Stimulated activated CD8-positive, alpha-beta memory T cell treated with anti-CD3 and anti-CD28 coated beads, Interleukin-12 subunit alpha, Interleukin-12 subunit beta, amount 100 ng/mL, for 4 hours (primary cell): ENCODE measurements at places on chromosomes 11 and 22.

DNA sequence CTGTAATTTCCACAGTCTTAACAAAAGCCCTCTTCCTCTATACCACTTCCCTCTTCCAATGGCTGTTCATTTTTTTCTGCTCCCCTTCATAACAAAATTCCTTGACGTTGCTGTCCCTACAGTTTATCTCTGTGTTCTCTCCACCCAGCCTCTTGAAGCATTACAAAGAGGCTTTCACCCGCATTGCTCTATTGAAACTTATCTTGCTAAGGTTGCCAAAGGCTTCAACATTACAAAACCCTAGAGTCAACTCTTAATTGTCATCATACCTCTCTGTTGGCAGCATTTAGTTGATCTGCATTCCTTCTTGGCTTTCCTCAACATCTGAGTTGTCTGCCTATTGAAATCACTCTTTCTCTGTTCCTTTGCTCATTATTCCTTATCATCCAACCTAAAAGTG, 1055.7 kb downstream of the JRKL start:
- no peak for DNase-seq

GRCh38 chr11:110897035-110897434, 184.8 kb upstream of the ARHGAP20 start:
- DNase-seq: no peak

- DNase-seq: no peak
Observed at GRCh38 chr11:91790346-91791170, 434.1 kb upstream of the FAT3 start.

DNA sequence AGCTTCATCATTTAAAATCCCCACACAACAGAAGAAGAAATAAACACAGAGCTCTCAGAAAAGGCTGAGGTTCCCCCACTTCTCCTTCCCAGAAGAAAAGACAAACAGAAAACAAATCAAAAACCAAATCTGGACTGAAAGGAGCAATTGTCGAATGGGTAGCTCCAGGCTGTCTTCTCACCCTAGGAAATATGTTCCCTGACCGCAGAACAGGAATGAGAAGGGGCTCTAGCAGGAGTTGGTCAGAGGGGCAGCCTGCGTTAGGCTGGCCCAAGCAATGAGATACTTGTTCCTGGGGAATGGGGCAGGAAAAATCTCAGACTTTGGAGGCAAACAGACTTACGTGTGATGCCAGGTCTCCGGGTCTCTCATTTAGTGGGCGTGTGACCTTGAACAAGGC, 562.6 kb upstream of the CADM1 start:
- no peak for DNase-seq

GRCh38 chr11:61554172-61554988, 26.5 kb downstream of the SYT7 start:
- peak; percentile 8 for DNase-seq

- no peak for DNase-seq
Observed at GRCh38 chr11:20042811-20043341, 117.4 kb downstream of the DBX1 start.

DNA sequence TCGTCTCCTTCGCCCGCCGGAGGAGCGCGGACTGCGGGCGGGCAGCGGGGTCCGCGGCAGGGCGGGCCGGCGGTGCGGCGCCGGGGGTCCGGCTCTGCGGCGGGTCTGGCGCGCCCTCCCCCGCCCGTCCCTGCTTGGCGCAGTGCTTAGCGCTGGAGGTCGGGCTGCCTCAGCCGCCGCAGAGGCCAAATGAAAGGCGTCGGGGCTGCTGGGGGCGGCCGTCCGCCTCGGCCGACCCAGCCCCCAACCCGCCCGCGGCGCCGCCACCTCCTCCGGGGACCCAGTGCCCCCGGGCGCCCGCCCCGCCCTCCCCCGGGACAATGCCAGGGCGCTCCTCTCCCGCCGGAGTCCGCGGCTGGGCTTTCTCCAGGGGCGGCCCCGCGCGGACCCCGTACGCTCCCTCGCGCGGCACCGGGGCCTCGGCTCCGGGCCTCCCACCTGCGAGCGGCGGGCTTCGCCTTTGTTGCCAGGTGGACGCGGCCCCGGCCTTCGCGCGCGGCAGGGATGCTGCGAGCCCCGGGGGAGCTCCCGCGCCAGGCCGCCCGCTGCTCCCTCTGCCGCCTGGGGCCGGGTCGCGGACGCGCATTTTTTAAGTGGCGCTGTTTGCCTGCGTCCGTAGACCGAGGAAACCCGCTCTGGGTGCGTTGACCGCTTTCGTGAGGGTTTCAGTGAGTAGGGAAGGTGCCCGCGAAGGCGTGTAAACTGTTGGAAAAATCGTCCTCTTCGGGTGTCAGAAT, 583 bp downstream of the APLP2 start:
- DNase-seq: peak; percentile 25

DNA sequence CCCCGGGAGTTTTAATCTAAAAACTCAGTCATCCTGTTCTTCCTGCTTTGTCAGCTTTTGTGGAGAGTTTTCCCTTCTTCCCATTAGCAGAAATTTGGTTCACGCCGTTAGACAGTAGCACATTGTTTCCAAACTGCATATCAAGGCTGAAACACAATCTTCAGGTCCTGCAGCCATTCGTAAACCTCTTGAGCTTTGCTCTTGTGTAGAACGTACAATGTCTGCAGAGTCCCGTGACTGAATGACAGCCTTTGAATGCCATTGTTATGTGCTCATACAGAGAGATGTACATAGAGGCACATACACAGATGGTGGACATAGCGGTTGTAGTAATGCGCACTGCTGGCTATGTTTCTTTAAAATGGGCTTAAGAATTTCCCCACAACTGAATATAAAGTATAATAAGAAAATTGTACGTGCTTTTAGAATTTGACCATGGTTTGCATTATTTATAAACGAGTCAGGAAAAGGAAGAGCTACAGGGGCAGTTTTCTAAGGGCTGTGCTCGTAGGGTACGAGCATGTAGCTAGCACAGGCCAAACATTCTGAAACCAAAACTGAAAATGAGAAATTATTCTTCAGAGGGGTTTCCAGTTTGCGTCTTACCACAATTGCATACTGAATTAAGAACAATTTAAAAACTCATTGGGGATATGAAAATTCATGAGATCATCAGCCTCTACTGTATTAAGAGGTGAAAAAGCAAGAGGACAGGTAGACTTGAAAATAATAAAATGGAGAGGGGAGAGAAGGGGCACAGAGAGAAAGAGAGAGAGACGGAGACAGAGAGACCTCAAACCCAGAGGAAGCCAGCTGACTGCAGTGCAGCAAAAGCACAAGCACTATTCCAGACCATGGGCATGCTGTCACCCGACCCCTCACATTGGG, 310.1 kb downstream of the CADM1 start:
- no peak for DNase-seq

- no peak for DNase-seq
Observed at GRCh38 chr11:87286338-87286737, 248.6 kb downstream of the TMEM135 start.

DNA sequence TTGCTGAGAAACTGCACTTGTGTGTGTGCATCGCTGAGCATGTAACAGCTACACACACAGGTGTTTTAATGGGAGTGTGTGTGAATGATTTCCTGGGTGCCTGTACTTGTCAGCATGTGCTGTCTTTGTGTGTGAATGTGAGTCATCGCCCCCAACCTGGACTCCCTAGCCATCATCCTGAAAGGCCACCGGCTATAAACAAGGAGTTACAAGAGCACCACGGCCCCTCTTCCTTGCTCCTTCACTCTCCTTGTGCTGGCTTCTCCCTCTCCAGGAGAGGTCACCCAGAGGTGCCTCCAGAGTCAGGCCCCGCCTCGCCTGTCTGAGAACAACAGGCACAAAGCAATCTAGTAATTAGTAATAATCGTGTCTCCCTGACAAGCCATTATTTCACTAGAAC, 419.2 kb downstream of the BUD13 start:
- no peak for DNase-seq

- no peak for DNase-seq
Observed at GRCh38 chr11:134369656-134370525, 38.1 kb downstream of the GLB1L2 start.

GRCh38 chr22:37237371-37238268, 6.4 kb downstream of the RAC2 start:
- no peak for DNase-seq

GRCh38 chr22:30949934-30950660, 18.5 kb downstream of the MORC2 start:
- no peak for DNase-seq

DNA sequence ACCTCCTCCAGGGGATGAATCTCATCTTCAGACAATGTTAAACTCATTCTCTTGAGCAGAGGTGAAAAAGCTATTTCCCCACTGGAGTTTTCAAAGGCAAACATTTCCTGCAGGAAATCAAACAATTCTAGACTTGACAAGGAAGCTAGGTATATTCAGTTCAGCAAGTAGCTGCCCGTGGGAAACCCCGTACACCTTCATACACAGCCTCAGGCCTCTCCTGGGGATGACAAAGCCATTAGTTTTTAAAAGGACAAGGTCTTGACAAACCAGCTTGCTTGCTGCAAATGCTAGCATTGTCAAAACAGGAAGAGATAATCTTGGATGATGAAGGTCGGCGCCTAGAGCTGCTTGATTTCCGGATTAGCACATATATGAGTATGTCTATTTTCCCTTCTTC, 1630.8 kb upstream of the TENM4 start:
- no peak for DNase-seq

DNA sequence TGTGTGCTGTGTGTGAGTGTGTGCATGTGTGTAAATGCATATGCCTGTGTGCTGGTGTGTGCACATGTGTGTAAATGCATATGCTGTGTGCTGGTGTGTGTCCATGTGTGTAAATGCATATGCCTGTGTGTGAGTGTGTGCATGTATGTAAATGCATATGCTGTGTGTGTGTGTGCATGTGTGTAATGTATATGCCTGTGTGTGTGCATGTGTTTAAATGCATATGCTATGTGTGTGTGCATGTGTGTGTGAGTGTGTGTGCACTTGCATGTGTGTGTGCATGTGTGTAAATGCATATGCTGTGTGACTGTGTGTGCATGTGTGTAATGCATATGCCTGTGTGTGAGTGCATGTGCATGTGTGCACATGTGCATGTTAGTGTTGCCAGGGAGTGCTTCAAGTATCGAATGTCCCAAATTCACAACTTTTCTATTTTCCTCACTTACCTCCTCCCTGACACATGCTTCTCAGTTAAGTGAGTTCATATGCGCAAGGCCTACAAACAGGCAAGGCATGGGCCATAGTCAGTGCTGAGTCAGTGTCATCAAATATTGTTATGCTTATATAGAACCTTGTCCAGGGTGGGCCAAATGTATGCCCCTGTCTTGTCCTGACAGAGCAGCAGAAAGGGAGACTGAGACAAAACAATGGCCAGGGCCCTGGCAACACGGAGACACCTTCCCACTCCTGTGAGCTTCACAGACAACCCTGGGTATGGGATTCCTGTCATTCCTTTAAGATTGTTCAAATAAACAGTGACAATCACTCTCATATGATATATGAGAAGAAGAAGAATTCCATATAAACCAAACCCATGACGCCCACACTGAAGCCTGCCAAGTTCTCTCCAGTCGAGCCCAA, 38.6 kb downstream of the GGTLC2 start:
- DNase-seq: no peak

- DNase-seq: no peak
Observed at GRCh38 chr22:27714068-27714467, 87.5 kb downstream of the MN1 start.

- DNase-seq: no peak
Observed at GRCh38 chr11:38824573-38824972, 2226.5 kb upstream of the RAG2 start.

DNA sequence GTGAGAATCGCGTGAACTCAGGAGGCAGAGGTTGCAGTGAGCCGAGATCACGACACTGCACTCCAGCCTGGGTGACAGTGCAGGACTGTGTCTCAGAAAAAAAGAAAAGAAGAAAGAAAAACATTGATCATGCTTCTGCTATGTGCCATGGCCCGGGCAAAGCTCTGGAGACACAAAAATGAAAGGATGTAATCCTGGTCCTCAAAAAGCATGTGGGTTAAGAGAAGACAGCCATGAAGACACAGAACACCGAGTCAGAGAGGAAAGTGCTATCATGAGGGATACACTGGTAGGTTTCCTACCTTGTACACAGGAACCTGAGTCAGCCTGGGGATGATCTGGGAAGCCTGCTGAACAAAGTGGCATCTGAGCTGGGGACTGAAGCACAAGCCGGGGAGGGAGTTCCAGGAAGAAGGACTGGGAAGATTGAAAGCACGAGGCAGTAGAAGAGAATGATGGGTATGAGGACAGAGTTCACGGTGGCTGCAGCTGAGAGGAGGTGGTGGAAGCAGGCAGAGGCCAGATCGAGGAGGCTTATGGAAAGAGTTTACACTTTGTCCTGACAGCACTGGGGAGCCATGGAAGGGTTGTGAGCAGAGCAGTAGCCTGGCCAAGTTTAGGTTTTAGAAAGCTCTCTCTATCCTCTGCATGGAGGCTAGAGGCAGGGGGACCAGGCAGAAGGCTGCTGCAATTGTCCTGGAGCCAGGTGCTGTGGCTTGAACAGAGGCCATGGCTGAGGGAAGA, 9.9 kb upstream of the MAFF start:
- DNase-seq: no peak
